ENCODE measurements at places on chromosomes 3 and 15.
A peak's percentile ranks its signal among the peaks of the same experiment; 100 is the strongest.

GRCh38 chr15:49901321-49901720 lies 217.7 kb downstream of the ATP8B4 start:
- no peak for DNase-seq

- no peak for DNase-seq
Measured at GRCh38 chr3:49022688-49023171, 809 bp downstream of the NDUFAF3 start.

- DNase-seq: no peak
Measured at GRCh38 chr15:93173369-93173768, 84.4 kb upstream of the RGMA start.

DNA sequence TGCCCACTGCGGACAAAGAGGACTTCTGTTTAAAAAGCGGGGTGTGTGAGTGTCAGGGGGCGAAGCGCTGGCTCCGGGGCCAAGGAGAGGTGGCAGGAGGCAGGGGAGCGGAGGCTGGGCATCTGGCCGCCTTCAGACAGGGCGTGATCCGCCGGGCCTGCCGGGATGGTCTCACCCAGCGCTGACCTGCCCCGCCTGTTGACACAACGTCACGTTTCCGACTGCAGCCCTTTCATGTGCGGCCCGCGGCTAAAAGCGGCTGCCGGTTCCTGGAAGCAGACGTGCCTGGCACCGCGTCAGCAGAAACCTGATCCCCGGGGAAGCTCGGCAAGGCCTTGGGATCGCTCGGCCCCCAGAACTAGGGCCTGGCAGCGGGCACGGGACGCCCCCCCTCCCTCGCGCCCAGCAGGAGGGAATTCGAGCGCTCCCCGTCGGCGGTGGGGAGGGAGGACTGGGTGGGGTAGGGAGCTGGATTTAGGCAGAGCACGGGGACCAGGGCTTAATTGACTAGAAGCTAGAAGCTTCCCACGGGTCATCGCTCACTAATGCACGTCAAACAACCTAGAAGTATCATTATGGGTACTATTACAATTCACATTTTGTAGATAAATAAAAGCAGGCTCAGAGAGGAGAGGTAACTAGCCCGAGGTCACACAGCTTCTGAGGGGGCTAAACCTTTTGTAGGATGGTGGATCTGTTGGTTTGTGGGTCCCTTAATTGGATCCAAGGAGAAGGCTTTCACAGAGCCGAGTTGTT lies 7.7 kb downstream of the BHLHE40 start:
- DNase-seq: peak; percentile 55
